Activated T-cell treated with anti-CD3 and anti-CD28 coated beads for 1 hour (primary cell): ENCODE measurements at places on chromosomes 3 and 15.

- no peak for DNase-seq
Observed at GRCh38 chr3:53170325-53171063, 9.5 kb downstream of the PRKCD start.

DNA sequence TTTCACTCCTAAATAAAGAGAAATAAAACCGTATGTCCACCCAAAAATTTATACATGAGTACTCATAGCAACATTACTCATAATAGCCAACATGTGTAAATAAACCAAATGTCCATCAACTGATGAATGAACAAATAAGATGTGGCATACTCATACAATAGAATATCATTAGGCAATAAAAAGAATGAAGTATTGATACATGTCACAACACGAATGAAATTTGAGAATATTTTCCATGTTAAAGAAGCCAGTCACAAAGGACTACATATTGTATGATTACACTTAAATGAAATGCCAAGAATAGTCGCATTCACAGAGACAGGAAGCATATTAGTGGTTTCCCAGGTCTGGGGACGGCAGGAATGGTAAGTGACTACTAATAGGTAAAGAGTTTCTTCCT is 869.2 kb downstream of the IGSF11 start:
- no peak for DNase-seq

DNA sequence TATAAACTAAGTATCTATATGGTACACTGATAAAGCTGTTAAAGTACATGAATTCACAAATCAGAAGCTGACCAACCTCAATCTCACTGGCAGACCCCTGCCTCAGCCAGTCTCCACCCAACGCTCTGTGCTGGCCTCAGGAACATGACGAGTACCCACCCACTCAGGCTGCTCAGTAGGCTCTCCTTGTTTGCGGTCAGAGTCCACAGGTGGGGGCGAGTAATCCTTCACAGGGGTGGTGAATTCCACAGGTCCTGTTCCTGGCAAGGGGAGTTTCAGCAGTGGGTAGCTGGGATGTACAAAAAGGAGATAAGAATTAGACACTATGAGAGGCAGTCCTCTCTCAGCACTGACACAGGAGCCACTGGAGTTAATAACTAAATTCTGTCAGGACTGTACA is 40.9 kb downstream of the SCAP start:
- no peak for DNase-seq

- no peak for DNase-seq
Observed at GRCh38 chr3:67329358-67329757, 325.1 kb downstream of the SUCLG2 start.

DNA sequence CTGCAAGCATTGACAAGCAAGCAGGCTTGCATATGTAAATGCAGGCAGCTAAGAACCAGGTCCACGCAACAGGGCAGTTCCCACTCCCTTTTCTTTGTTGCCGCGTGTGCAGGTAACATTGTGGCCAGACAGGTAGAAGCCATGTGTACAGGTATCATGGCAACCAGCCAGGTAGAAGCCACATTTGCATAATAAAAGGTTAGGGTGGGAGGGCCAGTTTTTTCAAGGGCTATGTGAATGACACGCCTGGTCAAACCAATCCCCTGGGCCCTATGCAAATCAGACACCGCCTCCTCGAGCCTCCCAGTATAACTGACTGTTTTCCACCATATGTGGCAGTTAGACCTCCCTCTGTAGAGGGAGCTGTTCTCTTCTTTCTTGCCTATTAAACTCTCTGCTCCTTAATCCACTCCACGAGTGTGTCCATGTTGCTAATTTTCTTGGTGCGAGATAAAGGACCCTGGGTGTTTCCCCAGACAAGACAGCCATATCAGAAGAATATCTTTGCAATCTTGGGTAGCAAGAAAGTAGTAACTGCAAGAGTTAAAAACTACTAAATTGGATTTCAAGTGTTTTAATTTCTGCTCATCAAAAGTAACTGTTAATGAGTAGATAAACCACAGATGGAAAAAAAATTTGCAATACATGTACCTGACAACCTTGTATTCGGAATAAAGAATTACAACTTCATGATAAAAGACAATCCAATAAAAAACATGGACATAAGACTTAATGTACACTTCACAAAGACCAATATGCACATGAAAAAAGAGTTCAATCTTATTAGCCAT is 21.8 kb downstream of the PCOLCE2 start:
- DNase-seq, result no peak

DNA sequence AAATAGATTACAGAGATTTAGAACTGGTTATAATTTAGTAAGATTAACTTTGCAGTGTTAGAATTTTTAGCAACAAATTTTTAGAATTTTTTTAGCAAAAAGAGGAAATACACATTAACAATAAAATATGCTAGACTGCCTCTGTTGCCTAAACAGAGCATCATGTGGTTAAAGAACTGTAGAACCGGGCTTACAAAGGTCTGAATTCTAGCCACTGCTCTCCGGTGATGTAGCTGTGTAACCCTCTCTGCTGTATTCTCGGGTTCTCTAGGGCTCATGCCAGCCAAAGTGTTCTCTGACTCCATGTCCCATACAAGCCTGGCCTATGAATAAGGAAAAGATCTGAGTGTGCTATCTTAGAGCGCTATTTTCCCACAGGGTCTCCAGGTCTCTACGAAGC is 2.9 kb upstream of the P2RY12 start:
- DNase-seq, result no peak
